ENCODE measurements at places on chromosomes 11 and 22.

DNA sequence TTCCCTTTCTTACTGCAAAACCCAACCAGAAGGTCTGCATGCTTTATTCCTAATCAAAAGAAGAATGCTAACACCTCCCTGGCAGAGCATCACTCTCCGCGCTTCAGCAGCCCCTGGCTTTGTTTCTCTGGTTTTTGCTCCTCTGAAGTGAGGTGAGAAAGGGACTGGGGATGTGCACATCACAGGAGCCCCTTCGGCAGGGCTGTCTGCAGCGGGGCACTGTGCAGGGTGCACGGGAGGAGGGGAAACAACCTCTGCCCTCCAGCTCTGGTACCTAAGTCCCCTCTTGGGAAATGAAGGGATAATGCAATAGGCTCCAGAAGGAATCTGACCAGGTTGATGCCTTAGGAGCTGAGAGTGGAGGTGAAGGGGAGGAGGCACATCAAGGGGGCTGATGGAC is 312.7 kb downstream of the NTM start:
- no peak for DNase-seq

DNA sequence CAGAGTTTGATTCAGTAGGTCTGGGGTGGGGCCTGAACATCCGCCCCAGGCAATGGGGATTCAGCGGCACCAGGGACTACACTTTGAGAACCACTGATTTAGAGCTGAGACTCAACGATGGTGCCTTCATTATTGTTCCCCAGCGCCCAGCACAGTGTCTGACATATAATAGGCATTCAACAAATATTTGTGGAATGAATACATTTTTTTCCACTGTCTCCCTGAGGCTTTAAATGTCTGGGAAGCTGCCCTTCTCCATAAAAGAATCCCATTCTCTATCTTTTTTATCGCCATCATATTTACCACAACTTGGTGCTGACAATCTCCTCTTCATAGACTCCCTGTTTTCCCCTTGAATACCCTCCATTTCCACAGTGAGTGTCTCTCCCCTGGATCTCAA is 23.6 kb upstream of the LMO2 start:
- DNase-seq = no peak

- DNase-seq = no peak
Observed at GRCh38 chr11:36265793-36266628, 23.2 kb downstream of the COMMD9 start.

- no peak for DNase-seq
Observed at GRCh38 chr11:36354221-36355003, 58.3 kb downstream of the PRR5L start.

DNA sequence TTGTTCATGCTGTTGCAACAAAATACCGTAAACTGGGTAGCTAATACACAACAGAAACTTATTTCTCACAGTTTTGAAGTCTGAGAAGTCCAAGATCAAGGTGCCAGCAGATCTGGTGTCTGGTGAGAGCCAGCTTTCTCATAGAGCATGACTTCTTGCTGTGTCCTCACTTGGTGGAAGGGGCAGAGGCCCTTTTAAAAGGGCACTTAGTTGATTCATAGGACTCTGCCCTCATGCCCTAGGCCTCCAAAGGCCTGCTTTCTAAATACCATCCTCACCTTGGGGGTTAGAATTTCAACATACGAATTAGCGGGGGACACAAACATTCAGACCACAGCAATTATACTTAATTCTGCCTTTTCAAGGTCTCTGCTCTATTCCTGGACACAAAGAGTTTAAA is 52.3 kb upstream of the FDX1 start:
- no peak for DNase-seq

GRCh38 chr11:65421794-65422632 is 585 bp upstream of the NEAT1 start:
- peak; percentile 87 for DNase-seq

DNA sequence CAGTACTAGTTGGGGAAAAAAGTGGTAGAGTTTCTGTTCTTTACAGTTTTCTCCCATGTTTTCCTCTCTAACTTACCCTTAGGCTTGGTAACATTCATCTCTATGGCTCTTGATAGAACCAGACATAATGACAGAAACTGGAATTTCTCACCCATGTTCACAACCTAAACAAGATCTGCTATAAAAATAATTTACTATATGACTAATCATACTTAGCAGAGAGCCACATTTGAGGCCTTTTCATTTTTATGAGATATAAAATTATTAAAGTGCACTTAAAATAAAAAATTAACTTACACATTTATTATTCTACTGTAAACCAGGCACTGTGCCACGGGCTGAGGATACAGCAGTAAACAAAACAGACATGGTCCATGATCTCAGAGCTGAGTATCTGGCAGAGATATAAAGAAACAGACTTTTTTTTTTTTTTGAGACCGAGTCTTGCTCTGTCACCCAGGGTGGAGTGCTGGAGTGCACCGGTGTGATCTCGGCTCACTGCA is 98.1 kb downstream of the GAB2 start:
- DNase-seq = no peak

DNA sequence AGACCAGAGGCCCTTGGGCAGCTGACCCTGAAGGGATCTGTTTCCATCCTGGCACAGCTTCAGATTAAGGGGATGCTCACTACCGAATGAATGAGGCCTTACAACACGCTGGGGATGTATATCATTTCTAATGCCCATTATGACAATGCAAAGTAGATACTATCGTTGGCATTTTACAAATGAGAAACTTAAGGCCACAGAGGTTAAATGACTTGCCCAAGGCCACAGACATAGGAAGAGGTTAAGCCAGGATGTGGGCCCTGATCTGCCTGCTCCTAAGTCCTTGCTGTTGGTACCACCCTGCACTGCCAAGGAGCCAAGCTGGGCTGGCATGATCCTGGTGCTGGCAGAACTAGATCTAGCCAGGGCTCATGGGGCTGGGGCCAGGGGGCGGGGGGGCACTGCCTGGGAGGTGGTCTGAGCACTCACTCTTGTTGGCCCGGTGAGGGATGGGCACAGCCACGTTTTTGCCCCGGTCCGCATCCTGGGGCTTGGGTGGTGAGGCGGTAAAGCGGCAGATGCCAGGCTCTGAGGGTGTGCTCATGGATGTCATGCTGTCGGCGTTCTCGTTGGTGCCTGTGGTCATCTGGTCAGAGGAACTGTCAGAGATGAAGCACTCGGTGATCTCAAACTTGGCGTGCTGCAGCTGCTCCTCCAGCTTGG is 102.8 kb downstream of the CEP164 start:
- DNase-seq = no peak

DNA sequence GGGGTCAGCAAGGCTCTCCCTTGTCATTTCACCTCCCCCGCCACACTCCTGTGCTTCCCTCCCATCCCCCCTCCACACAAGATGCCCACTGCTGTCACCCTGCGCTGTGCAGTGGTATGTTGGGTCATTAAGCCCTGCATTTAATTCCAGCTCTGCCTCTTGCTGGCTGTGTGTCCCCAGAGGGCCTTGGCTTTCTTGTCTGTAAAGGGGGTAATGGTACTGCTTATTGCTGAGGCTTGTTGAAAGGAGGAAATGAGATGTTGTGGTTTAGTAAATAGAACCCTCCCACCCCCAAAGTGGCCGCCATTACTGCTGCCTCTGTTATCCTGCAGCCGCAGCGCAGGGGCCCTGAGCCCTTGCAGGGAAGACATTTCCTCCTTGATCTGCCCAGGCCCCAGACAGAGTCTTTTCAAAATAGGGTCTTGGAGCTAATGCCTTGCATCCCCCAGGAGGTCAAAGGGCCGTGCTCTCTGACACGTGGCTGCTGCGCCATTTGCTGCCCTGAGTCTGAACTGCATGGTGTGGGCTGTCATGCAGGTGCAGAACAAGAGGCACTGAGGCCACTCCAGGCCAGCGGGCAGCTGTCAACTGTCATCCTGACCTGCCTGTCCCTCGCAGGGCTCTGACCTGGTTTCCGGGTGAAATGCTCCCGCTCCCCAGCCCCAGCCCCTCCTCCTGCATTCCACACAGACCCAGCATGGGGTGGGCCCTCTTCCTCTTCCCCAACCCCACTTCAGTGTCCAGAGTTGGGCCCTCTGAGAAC is 18.7 kb downstream of the PVALB start:
- no peak for DNase-seq

- no peak for DNase-seq
Observed at GRCh38 chr11:120517390-120517761, 5.8 kb downstream of the GRIK4 start.

GRCh38 chr22:37538590-37539357 is 19.6 kb upstream of the CARD10 start:
- peak; percentile 90 for DNase-seq

DNA sequence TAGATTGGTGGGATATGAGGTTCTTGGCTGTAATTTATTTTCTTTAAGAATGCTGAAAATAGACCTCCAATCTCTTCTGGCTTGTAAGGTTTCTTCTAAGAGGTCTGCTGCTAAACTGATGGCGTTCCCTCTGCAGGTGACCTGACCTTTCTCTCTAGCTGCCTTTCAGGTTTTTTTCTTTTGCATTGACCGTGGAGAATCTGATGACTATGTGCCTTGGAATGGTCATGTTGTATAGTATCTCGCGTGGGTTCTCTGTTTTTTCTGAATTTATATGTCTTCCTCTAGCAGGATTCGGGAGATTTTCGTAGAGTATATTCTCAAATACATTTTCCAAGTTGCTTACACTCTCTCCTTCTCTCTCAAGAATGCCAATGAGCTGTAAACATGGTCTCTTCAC is 122.2 kb downstream of the DDX10 start:
- no peak for DNase-seq

- no peak for DNase-seq
Observed at GRCh38 chr22:25235547-25236290, 16.3 kb downstream of the CRYBB2 start.

GRCh38 chr11:65596520-65596919 is 920 bp upstream of the KCNK7 start:
- no peak for DNase-seq

- no peak for DNase-seq
Observed at GRCh38 chr11:63889344-63889743, 27.6 kb downstream of the RCOR2 start.

GRCh38 chr11:134412203-134413042 is at the start of gene B3GAT1:
Gene B3GAT1, minus strand, starts transcription at chr11:134412242. Its CDS starts 24,583 bp downstream, at chr11:134387659.
- DNase-seq = peak; percentile 77

GRCh38 chr11:78140392-78141077 is 1.1 kb upstream of the ALG8 start:
- no peak for DNase-seq

DNA sequence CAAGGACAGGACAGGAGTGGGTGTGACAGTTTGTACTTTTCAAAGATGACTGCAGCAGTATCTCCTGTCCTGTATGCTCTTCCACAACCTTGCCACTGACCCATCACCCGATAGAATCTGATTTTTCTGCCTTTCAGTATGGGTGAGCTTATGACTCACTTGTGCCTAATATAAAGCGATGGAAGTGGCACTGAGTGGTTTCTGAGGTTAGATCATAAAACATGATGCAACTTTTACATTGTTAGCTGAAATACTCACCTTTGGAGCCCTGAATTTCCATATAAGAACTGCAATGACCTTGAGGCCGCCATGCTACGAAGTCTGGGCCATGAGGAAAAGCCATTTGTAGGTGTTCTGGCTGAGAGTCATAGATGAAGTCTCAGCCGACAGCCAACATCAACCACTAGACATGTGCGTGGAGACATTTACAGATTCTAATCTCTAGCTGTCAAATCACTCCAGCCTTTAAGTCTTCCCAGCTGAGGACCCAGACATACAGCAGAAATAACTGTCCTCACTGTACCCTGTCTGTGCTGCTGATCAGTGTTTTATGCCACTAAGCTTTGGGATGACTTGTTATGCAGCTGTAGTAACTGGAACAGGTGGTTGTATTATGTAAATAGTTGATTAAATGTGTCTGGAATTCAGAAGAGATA is 105.9 kb upstream of the ARHGAP20 start:
- DNase-seq = no peak

GRCh38 chr11:33208150-33208549 is 46.9 kb upstream of the CSTF3 start:
- no peak for DNase-seq

DNA sequence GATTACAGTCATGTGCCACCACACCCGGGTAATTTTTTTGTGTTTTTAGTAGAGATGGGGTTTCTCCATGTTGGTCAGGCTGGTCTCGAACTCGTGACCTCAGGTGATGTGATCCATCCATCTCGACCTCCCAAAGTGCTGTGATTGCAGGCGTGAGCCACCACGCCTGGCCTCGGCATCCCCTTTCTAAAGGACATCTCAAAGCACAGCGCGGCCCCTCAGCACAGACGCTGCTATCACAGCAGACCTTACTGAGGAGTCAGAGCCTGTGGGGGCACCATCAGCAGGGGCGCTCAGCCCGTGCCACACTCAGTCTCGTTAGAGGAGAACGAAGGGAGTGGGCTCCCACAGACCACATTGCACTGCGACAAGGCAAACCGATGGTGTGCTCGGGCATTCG is 19.4 kb downstream of the CELSR1 start:
- no peak for DNase-seq

GRCh38 chr11:125513705-125514265 is 17.7 kb upstream of the FEZ1 start:
- DNase-seq = no peak

GRCh38 chr11:107446822-107447431 is 10.7 kb downstream of the CWF19L2 start:
- no peak for DNase-seq

DNA sequence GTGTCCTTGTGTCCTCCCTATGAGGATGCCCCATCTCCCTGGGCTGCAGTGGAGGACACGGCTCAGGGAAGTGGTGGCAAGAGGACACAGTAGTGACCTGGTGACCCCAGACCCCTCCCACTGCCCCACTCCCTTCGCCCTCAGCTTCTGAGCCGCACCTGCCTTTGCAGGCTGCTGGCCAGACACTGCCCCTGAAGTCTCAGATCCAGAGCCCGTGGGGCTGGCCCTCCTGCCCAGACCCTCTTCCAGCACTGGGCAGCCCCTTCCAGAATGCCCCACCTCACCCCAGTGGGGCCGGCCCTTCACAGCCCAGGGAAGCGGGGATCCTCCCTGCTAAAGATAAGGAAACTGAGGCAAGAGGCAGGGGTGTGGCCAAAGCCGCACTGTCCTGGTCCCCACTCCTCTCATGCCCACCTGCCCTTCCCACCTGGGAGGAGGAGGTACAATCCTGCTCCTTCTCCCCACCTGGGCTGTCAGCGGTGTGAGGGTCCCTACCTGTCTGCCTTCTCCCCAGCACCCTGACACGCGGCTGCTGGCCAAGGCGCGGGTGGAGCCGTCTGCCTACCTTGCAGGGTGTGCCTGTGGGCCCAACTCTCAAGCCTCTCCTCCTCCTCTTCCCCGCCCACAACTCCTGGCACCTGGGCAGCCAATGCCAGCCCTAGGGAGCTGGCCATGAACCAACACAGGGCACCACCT is 17.3 kb downstream of the TRPM5 start:
- no peak for DNase-seq

- DNase-seq = peak; percentile 48
Observed at GRCh38 chr11:87352759-87353707, 315.3 kb downstream of the TMEM135 start.

DNA sequence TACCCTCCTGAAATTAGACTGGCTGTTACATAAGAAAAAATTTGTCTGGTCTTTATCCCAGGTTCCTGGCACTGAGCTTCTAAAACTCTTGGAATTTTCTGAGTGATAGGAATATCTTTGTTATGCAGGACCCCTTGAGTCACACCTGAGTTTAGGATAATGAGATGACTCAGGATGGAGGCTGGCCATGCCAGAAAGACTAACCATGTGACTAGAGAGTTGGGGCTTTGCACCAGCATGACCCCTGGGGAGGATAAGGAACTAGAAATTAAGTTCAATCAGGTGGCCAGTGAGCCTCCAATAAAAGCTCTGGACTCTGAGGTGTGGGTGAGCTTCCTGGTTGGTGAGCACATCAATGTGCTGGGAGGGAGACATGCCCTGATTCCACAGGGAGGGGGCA is 88.1 kb downstream of the XRRA1 start:
- no peak for DNase-seq

Data from anterior cingulate cortex (tissue), 58 donors.